ENCODE measurements at places on chromosomes 4 and X. TPM values are rescaled to one million over a fixed set of nuclear protein-coding genes. Genes with fewer than 3 reads are reported as not detected.
A peak's percentile ranks its signal among the peaks of the same experiment; 100 is the strongest.

Gene ARX
- total RNA-seq = not detected

DNA sequence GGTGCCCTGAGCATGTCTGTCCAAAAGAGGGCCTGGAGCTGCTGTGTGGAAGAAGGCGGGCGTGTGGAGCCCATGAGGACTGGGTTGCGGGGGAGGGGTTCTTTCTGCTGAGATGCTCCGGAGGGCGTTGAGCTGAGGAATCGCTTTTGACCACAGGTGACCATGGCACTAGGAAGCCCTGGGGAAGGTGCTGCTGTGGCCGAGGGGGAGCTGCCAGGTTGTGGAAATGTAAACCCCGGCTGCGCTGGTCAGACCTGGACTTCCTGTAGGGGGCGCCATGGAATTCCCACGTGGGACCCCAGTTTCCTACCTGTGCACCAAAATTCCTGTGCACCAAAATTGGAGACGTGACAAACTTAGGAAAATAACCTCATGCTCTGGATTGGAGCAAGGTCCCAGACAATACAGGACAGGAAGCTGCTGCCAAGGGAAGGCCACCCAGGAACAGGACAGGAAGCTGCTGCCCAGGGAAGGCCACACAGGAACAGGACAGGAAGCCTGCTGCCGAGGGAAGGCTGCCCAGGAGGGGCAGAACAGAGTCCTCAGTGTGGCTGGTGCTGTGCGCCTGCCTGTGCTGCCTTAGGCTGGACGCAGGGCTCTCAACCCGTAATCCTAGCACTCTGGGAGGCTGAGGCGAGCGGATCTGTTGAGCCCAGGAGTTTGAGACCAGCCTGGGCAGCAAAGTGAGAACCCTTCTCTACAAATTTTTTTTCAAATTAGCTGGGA is 28.4 kb upstream of the UVSSA start:
- no peak for DNase-seq

Gene PPP2R2C
- total RNA-seq = 1.0 TPM

GRCh38 chr4:99648321-99648720 is 9.3 kb downstream of the C4orf54 start:
- no peak for DNase-seq

Gene DACH2
- not detected for total RNA-seq

Gene ETDA
- not detected for total RNA-seq

- no peak for DNase-seq
These were observed 19.7 kb downstream of the RWDD4 start for GRCh38 chr4:183639291-183639690.

- peak; percentile 34 for DNase-seq
These were observed 73.1 kb downstream of the PACRGL start for GRCh38 chr4:20773144-20773997.

GRCh38 chr4:119139822-119140252 is 4.2 kb downstream of the MYOZ2 start:
- no peak for DNase-seq

DNA sequence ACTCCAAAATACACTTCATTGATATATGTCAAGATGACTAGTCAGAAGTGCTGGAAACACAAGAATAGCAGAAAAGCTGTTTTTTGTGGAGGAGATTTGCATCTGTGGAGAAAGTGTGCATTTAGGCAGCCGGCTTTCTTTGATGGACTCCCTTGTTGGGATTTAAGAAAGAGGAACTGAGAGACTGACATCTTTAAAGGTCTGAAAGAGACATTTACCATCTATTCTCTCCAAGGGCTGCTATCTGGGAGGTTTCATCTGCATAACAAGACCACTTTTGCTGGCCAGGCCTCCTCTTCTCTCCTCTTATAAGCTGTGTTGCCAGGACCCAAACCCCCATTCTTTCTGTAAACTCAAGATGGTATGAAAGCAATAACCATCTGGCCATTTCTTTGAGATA is 1065.0 kb downstream of the NLGN4X start:
- DNase-seq = no peak

Gene SYAP1
- total RNA-seq = 17.3 TPM

All from Daoy (cell line).